ENCODE measurements at places on chromosomes 7 and 10.
A peak's percentile ranks its signal among the peaks of the same experiment; 100 is the strongest.

- no peak for DNase-seq
Observed at GRCh38 chr7:112880818-112881418, 90.7 kb upstream of the TMEM168 start.

DNA sequence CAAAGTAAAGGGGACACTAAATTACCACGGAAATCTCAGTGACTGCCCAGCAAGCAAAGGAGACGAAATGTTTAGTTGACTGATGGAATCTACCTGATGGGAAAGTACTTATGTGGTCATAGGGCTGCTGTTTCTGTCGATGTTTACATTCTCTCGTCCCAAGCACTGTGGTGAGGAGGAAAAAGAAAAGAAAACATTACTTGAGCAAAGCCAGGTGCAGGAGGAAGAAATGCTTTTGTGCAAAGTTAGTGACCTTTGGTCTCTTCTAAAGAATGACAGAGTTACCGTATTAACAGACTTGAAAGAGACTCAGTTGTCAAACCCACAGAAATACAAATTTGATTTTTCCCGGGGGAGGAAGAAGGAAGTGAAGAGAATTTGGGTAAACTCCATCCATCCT lies 43.3 kb upstream of the FMC1 start:
- DNase-seq, result no peak

- no peak for DNase-seq
Observed at GRCh38 chr10:97573021-97573420, 442 bp downstream of the ANKRD2 start.

- peak; percentile 66 for DNase-seq
Observed at GRCh38 chr10:9302140-9302746, 1247.8 kb downstream of the GATA3 start.

DNA sequence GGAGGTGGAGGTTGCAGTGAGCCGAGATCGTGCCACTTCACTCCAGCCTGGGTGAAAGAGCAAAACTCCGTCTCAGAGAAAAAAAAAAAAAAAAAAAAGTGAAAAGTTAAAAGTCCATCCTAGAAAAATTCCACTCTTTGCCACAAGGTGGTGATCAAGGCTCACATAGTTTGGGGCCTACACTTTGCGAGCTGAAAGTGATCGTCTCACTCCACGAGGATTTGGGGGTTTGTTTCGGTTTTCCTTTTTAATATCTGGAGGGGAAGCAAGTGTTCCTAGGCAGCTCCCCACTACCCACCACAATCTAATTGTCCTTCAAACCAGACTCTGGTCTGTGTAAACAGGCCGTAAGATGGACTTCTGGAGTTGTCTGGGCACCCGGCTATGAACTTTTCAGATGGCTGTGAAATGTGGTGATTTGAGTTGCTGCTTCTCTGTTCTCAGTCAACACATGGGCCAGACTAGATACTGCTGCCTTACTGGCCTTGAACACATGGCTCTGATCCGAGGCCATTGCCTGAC lies 27.1 kb downstream of the PRLHR start:
- DNase-seq, result peak; percentile 81

DNA sequence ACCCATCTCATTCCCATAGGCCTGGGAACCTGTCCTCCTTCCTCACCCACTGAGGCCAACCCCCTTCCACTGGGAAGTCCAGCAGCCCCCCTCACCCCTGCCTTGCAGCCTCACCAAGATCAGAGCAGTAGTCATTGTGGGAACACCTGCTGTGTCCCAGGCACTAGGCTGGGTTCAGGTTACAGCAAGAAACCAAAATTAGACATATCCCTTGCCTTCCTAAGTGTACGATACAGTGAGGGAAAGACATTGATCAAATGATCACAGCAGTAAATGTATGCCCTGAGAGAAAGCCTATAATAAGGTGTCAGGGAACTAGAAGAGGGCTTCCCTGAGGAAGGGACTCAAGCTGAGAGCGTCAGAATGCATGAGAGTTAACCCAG lies 17.0 kb upstream of the C10orf105 start:
- no peak for DNase-seq

DNA sequence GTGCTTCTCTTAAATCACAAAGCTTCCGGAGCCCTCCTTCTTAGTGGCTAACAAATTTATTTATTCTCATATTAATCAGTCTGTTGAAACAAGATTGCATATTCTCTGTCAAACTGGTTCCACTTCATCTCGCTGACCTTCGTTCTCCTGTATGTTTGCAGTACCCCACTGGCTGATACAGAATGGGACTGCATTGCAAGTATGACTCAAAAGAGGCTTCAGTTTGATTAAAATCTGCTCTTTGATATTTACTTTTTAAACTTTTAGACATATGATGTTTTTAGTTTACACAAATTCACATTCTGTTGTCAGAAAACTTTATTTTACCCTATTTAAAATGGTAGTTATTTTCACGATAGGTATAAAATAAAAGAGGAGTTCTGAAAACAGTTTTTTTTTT lies 14.3 kb upstream of the ARHGAP12 start:
- DNase-seq, result no peak

DNA sequence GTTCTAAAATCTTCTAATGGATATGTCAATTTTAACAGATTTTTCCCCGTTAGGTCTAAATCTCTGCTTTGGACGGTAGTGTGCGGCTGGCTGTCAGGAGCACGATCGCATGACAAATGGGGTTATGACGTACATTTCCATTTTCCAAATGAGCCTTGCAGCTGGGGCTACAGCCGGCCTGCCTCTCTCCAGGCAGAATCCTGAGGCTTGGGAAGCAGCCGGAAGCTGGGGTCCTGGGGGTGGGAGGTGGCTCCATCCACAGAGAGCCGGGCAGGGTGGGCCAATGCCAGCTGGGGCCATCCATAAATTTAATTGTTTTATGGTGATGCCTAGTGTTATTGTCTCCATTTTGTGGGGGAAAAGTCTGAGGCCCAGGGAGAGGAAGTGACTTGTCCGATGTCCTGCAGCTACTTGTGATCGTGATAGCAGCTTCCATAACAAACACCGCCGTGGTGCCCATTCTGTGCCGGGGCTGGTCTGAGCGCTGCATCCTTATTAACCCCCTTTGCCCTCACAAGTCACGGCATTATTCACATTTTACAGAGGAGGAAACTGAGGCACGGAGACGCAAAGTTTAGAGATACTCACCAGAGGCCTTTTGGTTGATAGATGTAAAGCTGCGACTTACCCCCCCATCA lies 53.0 kb upstream of the EBF3 start:
- DNase-seq, result no peak

Measured in GM23338 (cell line).